ENCODE measurements at places on chromosomes 3 and 15.

DNA sequence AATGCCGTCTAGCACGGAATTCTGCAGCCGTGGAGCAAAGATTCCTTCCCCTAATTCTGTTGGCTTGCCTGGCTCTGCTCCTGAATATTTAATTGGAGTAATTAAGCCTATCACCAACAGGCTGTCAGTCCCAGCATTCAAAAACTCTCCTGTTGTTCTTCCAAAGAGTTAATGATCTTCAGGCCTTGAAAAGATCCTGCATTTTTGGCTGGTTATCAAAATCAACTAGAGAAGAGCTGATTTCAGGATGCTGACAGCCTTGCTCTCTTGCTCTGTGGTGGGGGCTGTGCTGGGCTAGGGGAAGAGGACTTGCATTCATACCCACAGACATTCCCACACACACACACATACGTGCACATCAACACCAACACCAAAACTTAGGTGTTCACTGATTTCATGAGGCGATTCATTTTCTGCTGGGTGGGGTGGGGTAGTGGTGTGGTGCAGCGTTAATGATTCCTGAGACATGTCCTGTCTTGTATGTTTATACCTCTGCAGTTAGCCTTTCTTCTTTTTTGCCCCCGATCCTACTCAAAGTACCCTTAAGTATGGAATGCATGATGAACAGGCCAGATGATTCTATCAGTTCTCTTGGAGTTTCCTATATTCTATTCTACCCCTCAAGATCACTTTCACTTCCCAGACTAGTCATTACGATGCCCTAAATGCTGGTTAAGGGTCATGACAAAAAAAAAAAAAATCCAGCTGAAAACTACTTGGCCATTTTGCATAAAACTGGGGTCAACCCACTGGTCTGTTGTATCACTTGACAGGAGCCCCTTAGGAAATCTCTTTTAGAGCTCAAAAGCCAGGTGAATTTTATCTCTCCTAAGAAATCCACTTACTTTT lies 42.3 kb downstream of the CPN2 start:
- no peak for DNase-seq

- DNase-seq: no peak
Observed at GRCh38 chr3:10406414-10406813, 85.5 kb upstream of the SEC13 start.

DNA sequence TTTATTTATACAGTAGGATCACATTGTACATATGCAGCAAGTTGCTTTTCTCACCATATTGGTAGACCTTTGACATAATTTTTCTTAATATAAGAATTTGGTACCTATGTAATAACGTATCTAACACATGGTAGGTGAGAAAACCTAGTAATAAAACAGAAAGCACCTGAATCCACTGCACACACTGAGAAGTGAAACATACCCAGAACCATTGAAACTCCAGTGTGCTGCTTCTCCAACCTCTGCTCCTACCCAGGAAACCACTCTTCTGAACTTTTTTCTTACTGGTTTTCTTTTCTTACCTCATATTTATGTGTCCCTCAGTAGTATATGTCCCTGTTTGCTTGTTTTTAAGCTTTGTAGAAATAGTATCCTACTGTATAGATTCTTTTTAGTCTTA lies 293.0 kb downstream of the UBE2E2 start:
- DNase-seq: no peak

GRCh38 chr15:59333401-59334075 lies 39.1 kb downstream of the MYO1E start:
- no peak for DNase-seq

Data from keratinocyte (primary cell).